ENCODE measurements at places on chromosomes 11 and 22.
A peak's percentile ranks its signal among the peaks of the same experiment; 100 is the strongest.

DNA sequence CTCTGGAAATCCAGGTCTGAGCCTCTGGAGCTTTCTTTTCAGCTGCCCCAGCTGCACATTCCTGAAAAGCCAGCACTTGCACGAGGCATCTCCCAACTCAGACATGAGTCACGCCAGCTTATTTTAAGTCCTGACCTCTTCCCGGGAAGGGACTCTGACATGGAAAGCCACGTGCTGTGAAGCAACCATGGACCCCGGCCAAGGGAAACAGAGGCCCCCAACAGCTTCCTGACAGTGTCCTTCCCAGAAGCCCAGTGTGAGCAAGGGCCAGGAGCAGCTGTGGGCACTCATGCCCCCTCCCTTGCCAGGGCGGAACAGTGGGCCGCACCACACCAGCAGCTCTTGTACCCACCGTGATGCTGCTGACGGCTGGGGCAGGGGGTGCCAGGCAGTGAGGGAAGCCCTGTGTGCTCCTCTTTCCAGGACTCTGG is 118.8 kb upstream of the CADM1 start:
- DNase-seq = no peak

GRCh38 chr22:49983148-49984042 is 22.8 kb downstream of the PIM3 start:
- no peak for DNase-seq

DNA sequence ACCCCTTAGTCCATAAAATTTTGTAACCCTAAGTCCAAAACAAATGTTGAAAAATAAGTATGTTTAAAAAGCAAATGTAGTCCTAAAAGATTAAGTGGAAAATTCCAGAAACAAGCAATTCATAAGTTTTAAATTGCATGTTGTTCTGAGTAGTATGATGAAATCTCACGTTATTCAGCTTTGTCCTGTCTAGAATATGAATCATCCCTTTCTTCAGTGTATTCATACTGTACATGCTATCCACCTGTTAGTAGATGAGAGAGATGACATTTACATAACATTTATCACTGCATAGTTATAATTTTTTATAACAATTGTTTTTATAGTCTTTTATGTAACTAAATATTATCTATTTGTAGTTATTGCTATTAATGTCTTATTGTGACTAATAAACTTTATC is 622.3 kb upstream of the CHORDC1 start:
- DNase-seq = no peak

DNA sequence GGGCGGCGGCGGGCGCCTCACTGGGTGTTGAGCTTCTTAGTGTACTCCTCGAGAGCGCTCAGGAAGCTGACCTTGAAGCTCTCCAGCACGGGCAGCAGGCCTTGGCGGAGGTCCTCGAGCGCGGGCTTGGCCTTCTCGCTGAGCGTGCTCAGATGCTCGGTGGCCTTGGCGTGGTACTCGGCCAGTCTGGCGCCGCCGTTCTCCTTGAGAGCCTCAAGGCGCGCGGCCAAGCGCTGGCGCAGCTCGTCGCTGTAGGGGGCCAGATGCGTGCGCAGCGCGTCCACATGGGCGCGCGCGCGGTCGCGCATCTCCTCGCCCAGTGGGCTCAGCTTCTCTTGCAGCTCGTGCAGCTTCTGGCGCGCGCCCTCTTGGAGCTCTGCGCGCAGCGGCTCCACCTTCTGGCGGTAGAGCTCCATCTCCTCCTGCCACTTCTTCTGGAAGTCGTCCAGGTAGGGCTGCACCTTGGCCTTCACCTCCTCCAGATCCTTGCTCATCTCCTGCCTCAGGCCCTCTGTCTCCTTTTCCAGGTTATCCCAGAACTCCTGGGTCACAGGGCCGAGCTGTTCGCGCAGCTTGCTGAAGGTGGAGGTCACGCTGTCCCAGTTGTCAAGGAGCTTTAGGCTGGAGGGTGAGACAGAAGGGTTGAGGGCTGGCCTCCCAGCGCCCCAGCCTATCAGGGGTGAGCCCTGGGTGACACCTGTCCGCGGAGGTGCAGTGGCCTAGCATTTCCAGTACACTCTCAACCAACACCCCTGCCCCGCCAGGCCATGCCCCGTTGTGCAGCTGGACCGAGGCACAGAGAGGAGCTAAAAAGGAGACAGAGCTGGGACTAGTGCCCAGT is 1.4 kb downstream of the APOA1 start:
- peak; percentile 88 for DNase-seq

GRCh38 chr11:112477581-112478317 is 217.1 kb upstream of the PLET1 start:
- DNase-seq = no peak

GRCh38 chr11:96141626-96142025 is 201.4 kb downstream of the MAML2 start:
- no peak for DNase-seq

GRCh38 chr11:3635641-3636375 is 6.0 kb downstream of the ART5 start:
- DNase-seq = no peak

GRCh38 chr22:45329530-45329936 is 19.8 kb downstream of the FAM118A start:
- peak; percentile 48 for DNase-seq

GRCh38 chr11:62928011-62928410 is 6.8 kb upstream of the CHRM1 start:
- no peak for DNase-seq

- no peak for DNase-seq
Observed at GRCh38 chr11:95589893-95590612, 199.5 kb downstream of the FAM76B start.

DNA sequence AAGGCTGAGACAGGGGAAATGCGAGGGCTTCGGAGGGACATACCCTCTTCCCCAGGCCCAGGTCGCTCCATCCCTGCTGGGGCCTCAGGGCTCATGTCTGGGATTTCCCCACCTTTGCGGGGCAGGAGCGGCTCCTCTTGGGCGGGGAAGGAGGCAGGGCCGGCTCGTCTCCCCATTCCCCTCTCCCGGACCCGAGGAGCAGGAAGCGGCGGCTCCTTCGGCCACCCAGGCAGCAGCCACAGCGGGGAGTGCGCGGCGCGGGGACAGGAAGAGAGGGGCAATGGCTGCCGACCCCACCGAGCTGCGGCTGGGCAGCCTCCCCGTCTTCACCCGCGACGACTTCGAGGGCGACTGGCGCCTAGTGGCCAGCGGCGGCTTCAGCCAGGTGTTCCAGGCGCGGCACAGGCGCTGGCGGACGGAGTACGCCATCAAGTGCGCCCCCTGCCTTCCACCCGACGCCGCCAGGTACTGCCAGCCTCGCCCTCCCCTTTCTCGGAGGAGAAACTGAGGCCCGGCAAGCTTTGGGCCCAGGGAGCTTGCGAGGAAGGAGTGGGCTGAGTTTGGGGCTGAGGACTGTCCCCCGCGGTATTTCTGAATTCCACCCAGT is at the start of gene ANKK1:
Gene ANKK1, plus strand, starts transcription at position 175 of the 607 bp plus-strand sequence. Its CDS starts 106 bp downstream, at position 281.
- no peak for DNase-seq

DNA sequence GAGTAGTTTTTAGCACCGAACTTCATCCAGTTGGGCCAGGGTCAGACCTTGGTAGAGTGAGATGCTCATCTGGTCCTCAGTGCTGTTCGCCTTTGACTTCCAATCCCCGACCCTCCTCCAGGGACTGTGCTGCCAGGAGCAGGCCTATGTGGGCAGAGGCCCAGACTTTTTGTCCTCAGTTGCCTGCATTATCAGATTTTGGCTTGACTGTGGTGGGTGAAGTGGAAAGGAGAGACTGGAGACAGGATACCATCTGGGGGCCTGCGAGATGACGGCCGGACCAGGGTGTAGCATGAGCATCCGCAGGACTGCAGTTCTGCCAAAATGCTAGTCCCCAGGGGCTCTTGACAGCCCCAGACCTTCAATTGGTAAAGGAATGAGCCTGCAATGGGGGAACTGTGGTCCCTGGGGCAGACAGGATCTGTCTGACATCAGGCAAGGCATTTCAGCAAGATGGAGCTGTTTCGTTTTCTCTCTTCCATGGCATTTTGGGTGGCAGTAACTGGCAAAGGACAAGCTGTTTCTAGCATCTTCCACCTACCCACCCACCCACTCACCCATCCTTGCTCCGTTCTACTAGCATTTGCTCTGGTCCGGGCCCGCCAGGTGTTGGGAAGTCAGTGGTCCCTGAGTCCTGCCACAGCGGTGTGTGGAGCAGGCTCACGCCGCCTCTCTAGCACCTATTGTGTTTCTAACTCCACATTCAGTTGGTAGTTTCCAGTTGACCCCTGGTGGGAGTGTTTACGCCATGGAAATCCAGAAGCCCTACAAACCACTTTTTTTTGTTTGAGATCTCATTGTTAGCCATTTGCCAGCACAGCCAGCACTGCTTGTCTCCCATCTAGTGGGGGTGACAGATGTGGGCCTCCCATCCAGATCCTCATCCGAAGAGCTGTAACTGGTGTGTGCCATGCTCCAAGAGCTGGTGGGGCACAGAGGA is 53.5 kb downstream of the OTOG start:
- no peak for DNase-seq
